ENCODE measurements at places on chromosomes 6 and 20.
A peak's percentile ranks its signal among the peaks of the same experiment; 100 is the strongest.

DNA sequence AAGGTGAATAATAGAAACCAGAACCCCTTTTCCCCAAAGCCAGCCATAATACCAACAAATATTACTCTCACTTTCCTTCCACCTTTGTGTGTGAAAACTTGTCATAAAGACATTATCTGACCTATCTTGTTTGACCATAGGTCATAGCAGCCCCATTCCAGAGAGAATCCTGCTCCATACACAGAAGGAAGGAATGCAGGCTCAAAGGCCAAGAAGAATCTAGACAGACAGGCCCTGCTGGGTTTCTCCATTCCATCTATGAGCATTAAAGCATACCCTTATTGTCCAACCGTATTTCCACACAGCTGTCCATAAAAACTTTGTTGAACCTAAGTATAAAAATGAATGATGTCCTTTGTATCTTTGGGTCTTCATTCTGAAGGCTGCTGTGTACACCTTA, 40.7 kb upstream of the KCNK5 start:
- no peak for DNase-seq

DNA sequence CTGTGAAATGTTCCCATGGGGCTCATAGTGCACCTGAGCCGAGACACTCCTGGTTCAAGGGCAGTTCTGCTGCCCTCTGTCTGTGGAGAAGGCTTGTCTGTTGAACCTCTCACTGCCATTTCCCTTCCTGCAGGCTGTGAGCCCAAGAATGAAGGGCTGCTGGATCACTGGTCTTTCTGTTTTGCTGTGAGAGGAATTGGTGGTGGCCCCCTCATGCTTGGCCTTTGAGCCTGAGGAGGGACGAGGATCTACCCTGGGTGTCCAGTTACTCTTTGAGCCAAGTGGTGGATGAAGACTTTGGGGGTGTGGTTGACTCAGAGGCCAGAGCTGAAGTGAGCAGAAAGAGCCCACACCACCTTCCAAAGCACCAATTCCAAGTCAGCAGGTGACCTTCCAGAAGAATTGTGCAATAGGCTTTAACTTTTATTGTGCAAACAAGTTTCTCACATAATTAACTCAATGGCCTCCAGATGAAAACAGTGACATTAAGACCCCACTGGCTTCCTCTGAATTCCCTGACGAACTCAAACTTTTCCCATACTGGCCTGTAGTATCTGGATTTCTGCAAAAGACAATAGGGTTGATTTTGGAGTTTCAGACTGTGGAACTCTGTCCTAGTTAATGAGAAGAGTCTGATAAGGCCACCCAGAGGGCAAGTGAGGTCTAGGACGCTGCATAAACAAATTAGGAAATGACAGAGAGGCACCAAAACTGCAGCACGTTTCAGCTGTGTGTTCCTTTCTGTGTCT, 101.5 kb downstream of the PHACTR3 start:
- no peak for DNase-seq

DNA sequence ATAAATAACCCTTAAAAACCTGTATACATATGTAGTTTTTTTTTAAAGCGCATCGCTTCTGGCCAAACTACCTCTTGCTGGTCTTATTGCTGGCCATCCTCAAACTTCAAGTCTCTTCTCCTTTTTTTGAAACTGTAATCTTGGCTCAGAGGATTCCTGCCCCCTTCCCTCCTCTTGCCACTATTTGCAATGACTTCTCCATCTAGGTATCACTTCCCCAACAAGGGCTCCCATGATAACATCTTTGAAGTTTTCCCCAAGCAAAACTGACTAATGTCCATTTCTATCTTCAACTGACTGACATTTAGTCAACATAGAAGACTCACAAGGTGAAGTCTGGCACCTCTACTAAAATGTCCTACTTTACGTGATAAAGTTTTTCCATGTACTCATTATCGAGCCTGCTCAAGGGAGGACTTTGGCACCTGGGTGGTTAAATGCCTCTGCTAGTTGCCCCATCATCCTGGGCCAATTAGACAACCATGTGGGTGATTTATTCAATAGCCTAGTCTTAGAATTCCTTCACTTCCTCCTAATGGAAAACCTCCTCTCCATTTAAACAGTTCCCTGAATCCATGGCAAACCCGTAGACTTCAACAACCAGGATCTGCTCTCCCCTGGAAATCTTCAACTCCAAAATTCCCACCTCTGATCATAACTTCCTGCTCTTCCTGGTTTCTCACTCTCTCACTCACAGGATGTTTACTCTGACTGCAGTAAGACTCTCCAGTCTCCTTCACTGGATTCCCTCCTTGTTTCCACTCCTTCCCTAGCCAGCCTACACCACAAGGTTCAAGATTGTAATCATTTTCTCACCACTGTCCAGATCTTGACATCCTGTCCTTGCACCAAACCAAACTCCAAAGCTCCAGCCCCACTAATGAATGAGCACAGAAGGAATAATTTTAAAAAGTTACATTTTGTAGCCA, 9.4 kb upstream of the PLAGL1 start:
- DNase-seq: no peak

DNA sequence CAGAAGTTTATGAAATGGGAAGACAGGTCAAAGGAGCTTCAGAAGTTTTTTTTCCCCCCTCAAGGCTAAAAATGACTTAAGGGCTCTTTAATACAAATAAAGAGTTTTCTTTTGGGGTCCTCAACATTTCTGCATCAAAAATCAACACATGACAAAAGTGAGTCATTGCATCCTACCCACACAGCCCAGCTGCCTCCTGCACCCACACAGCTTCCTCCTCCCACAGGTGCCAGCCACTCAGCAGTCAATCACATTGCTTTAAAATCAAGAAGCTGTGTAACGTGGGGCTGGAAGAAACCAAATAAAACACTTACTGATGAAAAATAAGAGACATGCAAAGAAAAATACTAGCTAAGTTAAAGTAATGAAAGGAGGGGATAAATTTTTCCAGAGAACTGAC, 68.5 kb downstream of the MAP3K5 start:
- peak; percentile 38 for DNase-seq

GRCh38 chr6:144036064-144036834, 28.2 kb upstream of the PLAGL1 start:
- DNase-seq: peak; percentile 13

- DNase-seq: no peak
Measured at GRCh38 chr20:41017448-41018042, 11.1 kb upstream of the TOP1 start.

- no peak for DNase-seq
Measured at GRCh38 chr6:129105793-129106192, 222.9 kb downstream of the LAMA2 start.

DNA sequence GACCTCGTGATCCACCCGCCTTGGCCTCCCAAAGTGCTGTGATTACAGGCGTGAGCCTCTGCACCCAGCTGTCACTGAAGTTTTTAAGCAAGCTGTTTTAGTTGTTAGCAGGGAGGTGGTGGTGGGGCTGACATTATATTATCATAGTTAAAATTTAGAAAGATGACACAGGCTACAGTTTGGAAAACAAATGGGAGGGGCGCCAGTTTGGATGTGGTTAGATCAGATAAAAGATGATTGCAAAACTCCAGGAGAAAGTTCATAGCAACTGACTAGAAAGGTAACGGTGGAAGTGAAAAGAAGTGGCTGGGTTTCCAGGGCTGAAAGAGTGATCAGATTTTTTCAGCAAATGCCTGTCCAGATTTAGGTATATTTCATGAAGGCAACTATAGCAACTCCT, 311.9 kb upstream of the CITED2 start:
- no peak for DNase-seq

All from activated CD4-positive, alpha-beta T cell treated with anti-CD3 and anti-CD28 coated beads for 48 hours (primary cell).